ENCODE measurements at places on chromosomes 7 and 10.

DNA sequence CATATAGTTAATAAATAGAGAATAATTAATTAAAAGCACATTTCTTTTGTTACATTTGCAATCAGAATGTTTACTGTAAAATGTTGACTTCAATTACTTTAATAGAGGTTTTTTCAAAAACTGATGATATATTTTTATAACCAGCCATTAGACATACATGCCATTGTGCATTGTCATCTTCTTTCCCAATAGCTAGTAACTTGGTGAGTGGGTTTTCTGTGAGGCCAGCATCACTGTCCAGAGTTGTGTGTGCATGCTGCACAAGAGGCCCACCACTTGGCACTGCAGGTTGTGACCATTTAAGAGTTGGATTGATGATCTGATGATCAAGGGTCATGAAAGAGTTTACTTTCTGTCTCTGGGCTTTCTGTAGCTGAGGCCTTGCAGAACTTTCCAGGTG is 46.5 kb downstream of the TFEC start:
- DNase-seq, result no peak

GRCh38 chr7:155043756-155044155 is 26.4 kb upstream of the HTR5A start:
- no peak for DNase-seq

GRCh38 chr7:80611779-80612178 is 26.7 kb upstream of the CD36 start:
- no peak for DNase-seq

DNA sequence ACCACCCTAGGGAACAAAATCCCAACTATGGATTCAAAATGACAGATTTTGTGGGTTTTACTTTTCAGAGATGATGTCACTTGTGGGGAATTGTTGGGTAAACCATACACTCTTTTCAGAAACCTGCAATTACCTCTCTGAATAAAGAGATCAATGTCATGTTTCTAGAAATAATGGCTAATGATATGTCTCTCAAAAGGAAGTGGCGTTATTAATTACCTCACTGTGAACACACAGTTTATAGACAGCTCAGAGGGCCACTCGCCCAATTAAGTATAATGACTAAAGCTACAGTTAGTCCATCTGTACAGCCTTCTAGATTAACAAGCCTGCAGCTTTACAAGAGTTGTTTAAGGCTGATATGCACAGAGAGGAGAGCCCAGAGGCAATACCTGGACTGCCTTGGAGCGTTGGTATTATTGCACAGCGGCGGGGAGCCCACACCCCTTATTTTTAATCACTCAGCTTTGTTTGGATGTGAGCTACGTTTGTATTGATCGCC is 79.5 kb downstream of the RAB11FIP2 start:
- no peak for DNase-seq

Measured in activated T-helper 1 cell treated with Interleukin-2 at 50 U/mL for 16 hours (primary cell).